DMS53 (cell line): ENCODE measurements at places on chromosomes 1 and 21.

- DNase-seq = no peak
These were observed 654.2 kb downstream of the AMY1C start for GRCh38 chr1:104403883-104404282.

GRCh38 chr1:184974056-184974836 is at the start of gene NIBAN1:
NIBAN1 (minus strand) TSS chr1:184974508; CDS start chr1:184974356, 152 bp downstream.
- DNase-seq = peak; percentile 79

DNA sequence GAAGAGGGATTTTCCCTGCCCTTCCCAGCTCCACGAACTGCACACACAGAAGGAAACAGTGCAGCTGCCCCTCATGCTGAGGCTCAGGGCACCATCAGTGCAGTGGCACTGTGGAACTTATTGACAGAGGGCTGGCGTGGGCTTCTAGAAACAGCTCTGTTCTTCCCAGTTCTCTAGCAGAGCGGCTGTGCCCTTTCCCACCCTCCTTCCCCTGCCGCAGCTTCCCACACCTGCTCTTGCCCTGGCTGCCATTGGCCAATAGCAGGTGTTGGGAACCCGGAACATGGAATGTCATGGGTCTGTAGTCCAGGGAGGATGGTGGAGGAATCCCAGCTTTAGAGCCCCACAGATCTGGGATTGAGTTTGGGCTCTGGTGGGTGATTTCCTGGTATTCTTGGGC is 343.8 kb downstream of the RPS6KC1 start:
- no peak for DNase-seq

GRCh38 chr21:42991992-42992740 is 17.8 kb downstream of the PKNOX1 start:
- peak; percentile 16 for DNase-seq

- no peak for DNase-seq
These were observed 8.6 kb downstream of the ACOT7 start for GRCh38 chr1:6384962-6385361.

DNA sequence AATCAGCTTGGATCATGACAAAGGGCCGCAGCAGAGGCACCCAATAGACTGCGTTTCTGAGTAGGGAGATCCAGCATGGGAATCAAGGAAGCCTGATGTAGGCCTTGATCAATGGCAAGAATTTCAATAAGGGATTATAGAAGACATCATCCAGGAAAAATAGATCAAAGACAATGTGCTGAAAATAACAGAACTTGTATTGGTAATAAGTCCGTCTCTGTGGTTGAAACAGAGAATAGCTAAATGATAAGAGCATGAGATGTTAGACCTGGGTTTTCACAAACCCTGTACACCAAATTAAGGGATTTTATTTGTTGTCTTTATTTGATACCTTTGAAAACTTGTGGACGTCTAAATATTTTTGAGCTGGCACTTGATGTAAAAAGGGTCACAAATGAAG is 228.0 kb upstream of the SGIP1 start:
- no peak for DNase-seq

GRCh38 chr1:151713874-151714273 is 2.7 kb downstream of the CELF3 start:
- peak; percentile 71 for DNase-seq

- DNase-seq = peak; percentile 19
These were observed 336.2 kb upstream of the ESRRG start for GRCh38 chr1:217059401-217059800.

DNA sequence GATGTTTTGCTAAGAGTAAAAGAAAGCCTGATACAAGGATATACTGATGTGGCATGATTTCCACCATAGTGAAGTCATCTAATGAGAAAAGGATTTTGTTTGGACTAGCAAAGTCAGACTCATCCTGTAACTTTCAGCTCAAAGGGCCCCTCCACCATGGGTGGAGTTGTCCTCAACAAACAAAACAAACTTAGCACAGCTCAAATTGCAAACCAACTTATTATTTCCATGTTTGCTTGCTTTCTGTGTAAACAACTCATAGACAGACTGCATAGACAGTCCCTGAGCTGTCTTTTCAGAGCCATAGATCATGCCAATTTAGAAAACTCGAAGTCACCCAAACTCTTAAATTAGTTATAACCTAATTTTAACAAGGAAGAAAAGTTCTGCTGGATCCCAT is 69.4 kb upstream of the VAV3 start:
- DNase-seq = peak; percentile 72

DNA sequence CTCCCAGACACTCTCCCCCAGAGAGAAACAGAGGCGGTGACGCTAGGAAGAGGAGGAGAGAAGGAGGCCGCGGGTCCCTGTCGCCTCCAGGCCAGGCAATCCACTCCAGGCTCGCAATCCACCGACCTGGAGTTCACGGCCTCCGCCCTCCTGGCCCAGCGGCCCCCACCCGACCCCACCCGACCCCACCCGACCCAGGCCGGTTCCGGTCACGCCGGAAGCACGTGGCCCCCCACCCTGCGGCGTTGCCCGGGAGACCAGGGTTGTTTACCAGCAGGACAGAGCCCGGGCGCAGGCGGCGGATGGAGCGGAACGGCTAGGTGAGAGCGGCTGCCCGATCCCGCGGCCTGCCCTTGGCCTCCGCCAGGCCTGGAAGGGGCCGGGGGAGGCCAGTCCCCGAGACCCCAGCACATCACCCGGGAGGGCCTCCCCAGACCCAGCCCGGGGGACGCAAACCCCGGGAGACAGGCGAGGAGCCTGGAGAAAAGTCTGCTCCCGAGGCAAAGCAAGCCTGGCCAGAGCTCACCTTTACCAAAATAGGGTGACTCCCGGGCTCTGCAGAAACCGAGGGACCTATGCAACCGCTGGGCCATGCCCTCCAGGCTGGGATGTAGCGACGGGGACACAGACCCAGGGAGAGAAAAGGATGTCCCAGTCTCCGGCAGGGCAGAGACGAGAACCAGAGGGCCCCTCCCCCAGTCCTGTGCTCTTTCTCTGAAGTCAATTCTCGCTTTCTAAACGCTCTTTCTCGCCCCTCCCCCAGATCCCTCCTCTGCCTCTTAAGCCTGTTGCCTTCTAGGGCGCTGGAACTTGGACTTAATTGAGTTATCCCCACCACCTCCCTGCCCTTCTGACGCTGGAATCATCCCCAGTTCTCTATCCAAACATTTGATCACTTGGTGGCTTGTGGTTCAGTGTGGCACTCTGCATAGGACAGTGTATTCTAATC is at the start of the genes PLA2G2C and UBXN10:
PLA2G2C (minus strand) TSS at position 685 of the 949 bp plus-strand sequence. CDS start 9,155 bp downstream, outside the sequence.
UBXN10 (plus strand) TSS at position 263 of the 949 bp plus-strand sequence. CDS start 4,466 bp downstream, outside the sequence.
- DNase-seq = peak; percentile 73

DNA sequence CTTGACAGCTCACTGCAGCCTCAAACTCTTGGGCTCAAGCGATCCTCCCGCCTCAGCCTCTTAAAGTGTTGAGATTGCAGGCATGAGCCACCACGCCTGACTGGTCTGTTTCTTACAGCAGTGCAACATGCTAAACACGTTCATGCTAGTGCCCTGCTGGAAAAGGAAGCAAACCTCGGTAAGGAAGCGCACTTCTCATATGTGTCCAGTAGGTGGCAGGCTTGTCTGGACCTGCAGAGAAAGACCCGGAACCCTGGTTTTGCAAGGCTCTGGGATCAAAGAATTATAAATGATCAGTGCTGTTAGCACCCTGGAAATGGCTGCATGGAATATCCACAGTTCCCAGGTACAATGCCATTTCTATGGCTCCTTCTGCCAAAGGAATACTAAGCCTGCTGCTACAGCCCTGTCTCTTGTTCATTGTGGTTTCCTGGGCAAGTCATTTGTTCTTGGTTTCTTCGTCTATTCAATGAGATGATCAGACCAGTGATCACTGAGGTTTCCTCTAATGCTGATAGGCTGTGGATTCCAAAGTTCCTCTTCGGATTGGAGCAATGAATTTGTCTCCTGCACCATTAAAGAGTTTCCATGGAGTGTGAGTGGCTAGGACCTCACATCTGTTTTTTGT is 15.9 kb downstream of the RNU5D-1 start:
- DNase-seq = peak; percentile 91

DNA sequence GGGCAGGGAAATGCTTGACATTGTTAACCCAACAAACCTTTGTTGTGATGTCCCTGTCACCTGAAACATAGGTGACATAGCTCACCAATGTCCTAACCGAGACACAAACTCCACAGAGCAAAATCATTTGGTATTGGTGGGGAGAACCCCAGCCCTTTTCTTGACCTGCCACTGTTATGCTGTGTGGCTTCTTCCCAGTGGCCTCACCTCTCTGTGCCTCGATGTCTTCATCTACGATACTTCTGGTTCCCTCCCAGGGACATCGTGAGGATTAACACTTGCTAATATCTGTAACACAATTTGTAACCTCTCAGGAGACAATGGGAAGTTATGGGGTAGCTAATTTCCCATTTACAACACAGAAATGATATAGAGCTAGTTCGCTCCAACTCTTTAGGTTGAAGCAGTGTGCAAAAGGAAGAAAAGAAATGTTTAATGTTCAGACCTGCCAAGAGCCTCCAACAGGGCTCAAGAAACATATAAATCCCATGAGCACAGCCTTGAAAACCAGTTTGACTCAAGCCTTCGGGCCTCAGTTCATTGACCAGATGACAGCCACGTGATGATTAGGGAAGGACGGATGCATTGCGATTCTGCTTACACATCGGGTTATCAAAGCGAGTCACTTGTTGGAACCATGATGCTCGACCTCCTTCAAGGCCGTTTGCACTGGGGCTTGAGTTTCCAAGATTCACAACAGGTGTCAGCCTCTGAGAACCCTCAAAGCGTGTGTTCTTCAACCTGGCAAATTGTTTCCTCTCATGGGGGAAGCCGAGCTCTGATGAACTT is 37.8 kb upstream of the TMEM51 start:
- no peak for DNase-seq

DNA sequence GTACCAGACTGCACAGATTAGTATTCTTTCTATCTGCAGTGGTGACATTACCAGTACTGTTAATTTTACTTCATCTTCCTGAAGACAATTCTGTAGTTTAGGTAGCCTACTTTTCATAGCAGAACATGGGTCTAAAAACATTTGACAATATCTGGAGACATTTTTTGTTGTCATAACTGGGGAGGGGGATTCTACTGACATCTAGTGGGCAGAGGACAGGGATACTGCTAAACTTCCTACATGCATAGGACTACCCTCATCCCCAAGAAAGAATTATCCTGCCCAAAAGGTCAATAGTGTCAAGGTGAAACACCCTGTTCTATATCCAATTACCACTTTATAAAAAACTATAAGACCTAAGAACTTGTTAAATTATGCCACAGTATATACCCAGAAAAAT is 3.4 kb upstream of the ARHGAP29 start:
- DNase-seq = peak; percentile 70

- DNase-seq = no peak
These were observed 6.0 kb upstream of the DUSP10 start for GRCh38 chr1:221747839-221748238.

- DNase-seq = no peak
These were observed 35.9 kb upstream of the ZNF644 start for GRCh38 chr1:91057784-91058183.

GRCh38 chr1:155932487-155932886 is 1.7 kb downstream of the KHDC4 start:
- DNase-seq = no peak

- no peak for DNase-seq
These were observed 103.1 kb downstream of the IER5 start for GRCh38 chr1:181191494-181192040.

- DNase-seq = peak; percentile 25
These were observed 357.1 kb upstream of the SGIP1 start for GRCh38 chr1:66176832-66177231.

DNA sequence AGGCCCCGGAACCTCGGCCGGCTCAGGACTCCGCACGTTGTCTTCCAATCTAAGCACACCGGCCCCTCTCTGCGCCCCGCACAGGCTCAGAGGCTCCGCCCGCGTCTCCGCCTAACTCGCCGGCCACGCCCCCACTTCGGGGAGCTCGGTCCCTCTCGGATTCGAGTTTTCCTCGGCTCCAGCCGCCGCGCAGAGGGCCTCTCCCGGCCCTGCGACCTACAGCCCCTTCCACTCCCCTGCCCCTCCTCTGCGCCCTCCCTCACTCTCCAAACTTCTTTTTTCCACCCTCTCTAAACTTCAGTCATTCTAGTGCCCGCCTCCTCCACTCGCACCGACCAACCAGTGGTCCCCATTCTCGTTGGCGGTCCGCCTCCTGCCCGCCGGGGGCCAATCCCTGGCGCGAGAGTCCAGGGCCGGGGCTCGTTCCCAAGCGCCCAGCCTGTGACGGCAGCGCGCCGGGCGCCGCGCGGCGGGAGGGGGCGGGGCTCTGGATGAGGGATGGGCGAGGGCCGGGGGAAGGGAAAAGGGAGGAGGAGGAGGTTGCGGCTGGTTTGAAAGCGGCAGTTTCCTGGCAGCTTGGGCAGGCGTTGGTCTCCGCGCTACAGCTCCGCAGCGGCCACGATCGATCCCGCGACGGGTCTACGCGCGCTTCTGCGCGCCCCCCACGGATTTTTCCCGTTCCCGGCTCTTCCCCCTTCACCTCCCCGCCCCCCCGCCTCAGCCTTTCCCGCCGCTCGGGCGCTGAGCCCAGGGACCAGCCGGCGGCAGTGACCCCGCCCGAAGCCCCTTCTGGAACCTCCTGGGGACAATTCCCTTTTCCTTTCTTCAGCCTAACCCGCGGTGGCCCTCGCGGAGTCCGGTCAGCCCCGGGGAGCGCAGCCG is at the start of gene MAGI3:
MAGI3 (plus strand) TSS at position 563 of the 882 bp plus-strand sequence. CDS start 519 bp downstream, outside the sequence.
- DNase-seq = peak; percentile 99

GRCh38 chr1:155322571-155322952 is 1.9 kb downstream of the RUSC1 start:
- DNase-seq = peak; percentile 59

DNA sequence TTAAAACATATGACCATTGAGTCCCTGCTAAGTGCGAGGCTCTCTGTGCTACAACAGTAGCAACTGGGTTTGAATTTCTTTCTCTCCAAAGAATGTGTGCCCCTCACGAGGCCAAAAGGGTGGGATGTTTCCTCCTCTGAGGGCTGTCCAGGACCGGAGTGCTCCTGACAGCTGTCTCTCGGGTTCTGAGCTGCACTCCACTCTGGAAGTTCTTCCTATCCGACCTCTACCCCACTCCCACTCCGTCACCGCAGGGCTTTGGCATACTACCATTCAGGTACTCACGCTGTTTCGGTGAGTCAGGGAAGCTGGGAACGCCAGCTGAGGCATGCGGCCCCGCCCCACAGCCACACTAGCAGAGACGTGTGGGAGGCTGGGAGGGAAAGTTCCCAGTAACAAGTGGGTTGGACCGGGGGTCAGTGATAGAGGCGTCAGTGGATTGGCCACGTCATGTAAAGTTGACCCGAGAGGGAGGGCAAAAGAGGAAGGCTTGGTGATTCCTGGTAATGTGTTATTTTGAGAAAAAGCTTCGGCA is 705 bp upstream of the SLC50A1 start:
- DNase-seq = peak; percentile 95

- no peak for DNase-seq
These were observed 17.8 kb downstream of the PAPPA2 start for GRCh38 chr1:176480750-176481149.

- peak; percentile 80 for DNase-seq
These were observed at the start of gene FMOD for GRCh38 chr1:203351037-203351625. FMOD (minus strand) TSS chr1:203351122; CDS start chr1:203348270, 2,852 bp downstream.
